ENCODE measurements at places on chromosomes 11 and 22.

- DNase-seq = no peak
These were observed 110.5 kb downstream of the AASDHPPT start for GRCh38 chr11:106187860-106188456.

GRCh38 chr11:17331669-17332068, 19.9 kb upstream of the NCR3LG1 start:
- DNase-seq = no peak

DNA sequence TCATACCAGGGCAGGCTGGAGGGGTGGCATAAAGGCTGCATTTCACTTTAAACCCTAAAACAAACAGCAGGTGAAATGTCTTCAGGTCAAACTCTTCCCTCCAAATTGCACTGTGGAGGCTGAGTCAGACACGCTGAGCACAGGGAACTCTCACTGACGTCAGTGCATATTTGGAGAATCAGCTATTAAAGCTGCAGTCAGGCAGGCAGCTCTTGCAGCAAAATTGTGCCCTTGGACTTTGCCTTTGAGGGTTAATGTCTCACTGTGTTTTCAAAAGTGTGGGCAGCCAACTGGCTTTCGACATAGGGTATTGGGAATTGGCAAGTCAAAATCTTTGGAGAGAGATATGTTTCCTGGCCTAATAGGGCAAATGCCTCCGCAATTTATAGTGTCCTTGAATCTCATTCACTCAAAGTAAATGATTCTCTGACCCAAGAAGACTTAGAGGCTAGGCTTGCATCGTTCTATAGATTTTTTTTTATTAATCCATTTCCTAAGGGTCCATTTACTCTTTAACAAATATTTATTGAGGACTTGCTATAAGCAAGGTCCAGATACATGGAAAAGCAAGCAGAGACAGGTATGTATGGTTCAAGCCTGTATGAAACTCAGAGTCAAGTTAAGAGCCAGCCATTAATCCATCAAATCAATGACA, 27.7 kb upstream of the SMCO4 start:
- DNase-seq = no peak

- no peak for DNase-seq
These were observed 37.4 kb downstream of the PRR5L start for GRCh38 chr11:36333468-36333867.

GRCh38 chr11:72278905-72279304, 34.9 kb upstream of the PHOX2A start:
- DNase-seq = no peak

- no peak for DNase-seq
These were observed 138.7 kb downstream of the TRIM29 start for GRCh38 chr11:119999220-119999619.

- DNase-seq = peak; percentile 31
These were observed 14.3 kb upstream of the MUC2 start for GRCh38 chr11:1060410-1060809.

GRCh38 chr11:68335683-68336082, 23.3 kb downstream of the LRP5 start:
- no peak for DNase-seq

GRCh38 chr22:31828739-31829138, 74.9 kb downstream of the DEPDC5 start:
- DNase-seq = no peak

DNA sequence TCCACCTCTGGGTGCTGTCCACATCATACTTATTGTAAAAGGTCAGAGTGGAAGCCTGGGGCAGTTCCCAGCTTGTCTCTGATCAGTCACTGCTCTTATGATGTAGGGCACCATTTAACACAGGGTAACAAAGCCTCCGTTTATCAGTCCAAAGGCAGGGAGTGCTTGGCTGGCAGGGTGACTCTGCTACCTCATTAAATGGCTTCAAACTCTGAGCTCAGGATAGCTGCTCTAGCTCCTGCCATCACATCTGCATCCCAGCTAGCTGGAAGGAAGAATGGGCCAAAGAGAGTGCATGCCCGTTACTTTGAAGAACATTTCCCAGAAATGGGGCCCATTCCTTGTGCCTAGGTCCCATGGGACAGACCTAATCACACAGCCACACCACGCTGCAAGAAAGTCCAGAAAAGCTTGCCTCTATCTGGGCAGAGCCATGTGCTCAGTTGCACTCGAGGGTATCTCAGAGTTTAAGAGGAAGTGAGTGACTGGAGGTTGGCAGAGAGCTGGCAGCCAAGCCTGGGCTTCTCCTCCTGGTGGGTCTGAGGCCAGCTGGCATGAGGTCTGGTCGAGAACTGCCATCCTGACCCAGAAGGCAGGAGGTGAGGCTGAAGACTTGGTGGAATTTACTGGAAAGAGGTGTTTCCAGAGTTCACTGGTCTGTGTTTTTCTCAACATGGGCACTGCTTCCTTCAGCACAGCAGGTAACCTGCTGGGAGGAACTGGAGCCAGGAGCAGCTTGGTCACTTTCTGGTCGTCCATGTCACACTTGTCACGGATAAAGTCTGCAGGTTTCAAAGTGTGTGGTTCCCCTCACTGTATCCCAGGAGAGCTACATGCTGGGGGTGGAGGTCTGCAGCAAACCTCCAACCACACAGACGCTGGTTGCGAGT, 935.7 kb downstream of the BRD1 start:
- peak; percentile 9 for DNase-seq

DNA sequence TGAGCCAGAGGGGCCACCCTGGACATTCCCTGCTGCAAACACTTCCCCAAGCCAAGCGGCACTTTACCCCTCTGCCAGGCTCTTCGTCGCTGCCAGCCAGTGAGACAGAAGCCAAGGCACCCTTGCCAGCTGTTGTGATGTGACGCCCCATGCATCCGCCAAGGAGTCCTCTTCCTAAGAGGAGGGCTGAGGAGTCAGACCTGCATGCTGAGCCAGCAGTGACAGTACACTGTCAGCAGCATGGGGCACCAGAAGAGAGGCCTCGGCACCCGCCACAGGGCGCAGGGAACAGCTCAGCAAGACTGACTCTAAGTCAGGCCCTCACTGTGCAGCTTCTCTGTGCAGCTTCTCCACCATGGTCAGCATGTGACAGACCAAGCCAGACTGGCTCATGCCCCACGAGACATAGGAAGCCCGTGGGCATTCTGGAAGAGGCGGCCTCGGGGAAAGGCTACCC, 26.4 kb downstream of the VPS37C start:
- DNase-seq = no peak

- no peak for DNase-seq
These were observed 238.8 kb downstream of the TTC28 start for GRCh38 chr22:28440592-28441390.

GRCh38 chr11:102097186-102097585, 13.1 kb upstream of the YAP1 start:
- no peak for DNase-seq

DNA sequence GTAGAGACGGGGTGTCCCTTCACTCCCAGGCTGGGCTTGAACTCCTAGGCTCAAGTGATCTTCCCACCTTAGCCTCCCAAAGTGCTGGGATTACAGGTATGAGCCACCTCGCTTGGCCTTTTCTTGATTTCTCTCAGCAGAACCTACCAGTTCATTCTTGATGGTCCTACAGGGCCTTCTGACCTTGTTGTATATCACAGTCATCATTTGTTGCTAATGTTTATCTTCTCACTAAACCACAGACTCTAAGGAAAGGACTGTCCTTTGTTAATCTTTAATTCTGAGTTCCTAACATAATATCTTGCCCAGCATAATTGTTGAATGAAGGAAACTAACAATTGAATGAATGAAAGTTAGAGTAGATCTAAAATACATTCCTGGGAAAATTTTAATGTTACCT, 22.0 kb upstream of the ZC3H12C start:
- DNase-seq = no peak

Data from mesothelial cell of epicardium (in vitro differentiated cells).